ENCODE measurements at places on chromosomes 6 and 20. TPM values are rescaled to one million over a fixed set of nuclear protein-coding genes. Genes with fewer than 3 reads are reported as not detected.

Gene SIRPD
- total RNA-seq: not detected

Gene C6orf89
- 34.3 TPM for total RNA-seq

Gene BPI
- not detected for total RNA-seq

Gene TTK
- total RNA-seq: 1.7 TPM

Gene LPIN3
- total RNA-seq: not detected

Gene TSHZ2
- total RNA-seq: 1.8 TPM

Gene COL11A2
- total RNA-seq: 2.0 TPM

Gene ZNFX1
- 55.8 TPM for total RNA-seq

Gene MAFB
- total RNA-seq: 10.3 TPM

Gene OR2B6
- total RNA-seq: not detected

Gene JPH2
- total RNA-seq: not detected

Gene F13A1
- total RNA-seq: 32.5 TPM

Gene SEMG1
- total RNA-seq: not detected

DNA sequence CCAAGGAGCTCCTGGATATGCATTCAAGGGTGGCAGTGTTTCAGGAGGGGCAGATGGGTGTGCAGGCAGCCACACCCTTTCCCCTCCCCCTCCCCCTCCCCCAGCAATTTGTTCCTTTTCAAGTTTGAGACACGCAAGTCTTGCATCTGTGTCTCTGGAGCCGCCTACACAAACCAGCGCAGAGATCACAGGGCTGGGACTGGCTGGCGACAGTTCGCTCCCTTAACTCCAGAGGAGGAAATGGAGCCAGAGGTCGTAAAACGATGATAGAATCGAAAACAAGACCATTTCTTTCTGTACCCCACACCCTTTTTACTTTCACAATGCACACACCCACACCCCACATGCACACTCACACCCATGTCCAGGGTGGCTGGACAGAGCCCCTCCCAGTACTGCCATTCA lies 163.1 kb downstream of the LY86 start:
- DNase-seq: peak; percentile 33

- no peak for DNase-seq
These were observed 460.3 kb downstream of the EPM2A start for GRCh38 chr6:145275019-145275418.

DNA sequence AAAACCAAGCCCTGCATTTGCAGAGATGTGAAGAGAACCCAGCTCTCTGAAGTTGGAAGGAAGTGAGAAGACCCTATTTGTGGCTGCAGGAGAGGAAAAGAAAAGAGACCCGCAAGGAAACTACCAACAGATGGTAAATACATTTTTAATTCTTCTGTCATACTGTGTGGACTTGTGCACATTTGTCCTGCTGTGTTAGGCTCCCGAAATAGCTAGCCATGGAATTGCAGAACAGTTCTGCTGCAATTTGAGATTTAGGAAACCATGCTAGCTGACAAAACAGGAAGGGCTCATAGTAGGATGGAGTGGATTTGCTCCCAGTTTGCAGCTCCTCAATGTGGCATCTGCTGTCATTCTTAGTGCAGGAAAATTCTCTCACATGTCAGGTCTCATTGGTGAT lies 12.1 kb upstream of the ATXN1 start:
- DNase-seq: no peak

GRCh38 chr20:25389401-25389857 lies 1.2 kb downstream of the ABHD12 start:
- no peak for DNase-seq

GRCh38 chr6:61711849-61712248 lies 574.2 kb downstream of the KHDRBS2 start:
- no peak for DNase-seq

DNA sequence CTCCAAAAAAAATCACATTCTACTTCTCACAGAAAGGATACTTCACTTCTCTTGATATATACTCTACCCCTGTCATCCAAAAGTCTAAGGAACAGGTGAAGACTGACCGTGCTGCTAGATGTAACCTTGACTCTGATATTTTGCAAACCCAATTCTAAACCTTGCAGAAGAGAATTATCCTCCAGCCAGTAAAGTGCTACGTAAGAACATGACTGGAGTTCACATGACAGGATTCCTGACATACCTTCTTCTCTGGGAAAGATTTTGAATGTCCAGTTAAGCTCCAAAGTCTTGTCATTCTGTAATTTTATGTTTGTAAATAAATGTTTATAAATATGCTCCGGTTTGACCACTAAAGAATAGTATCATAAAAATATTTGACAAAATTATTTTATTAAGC lies 35.8 kb downstream of the BTBD9 start:
- DNase-seq: no peak

DNA sequence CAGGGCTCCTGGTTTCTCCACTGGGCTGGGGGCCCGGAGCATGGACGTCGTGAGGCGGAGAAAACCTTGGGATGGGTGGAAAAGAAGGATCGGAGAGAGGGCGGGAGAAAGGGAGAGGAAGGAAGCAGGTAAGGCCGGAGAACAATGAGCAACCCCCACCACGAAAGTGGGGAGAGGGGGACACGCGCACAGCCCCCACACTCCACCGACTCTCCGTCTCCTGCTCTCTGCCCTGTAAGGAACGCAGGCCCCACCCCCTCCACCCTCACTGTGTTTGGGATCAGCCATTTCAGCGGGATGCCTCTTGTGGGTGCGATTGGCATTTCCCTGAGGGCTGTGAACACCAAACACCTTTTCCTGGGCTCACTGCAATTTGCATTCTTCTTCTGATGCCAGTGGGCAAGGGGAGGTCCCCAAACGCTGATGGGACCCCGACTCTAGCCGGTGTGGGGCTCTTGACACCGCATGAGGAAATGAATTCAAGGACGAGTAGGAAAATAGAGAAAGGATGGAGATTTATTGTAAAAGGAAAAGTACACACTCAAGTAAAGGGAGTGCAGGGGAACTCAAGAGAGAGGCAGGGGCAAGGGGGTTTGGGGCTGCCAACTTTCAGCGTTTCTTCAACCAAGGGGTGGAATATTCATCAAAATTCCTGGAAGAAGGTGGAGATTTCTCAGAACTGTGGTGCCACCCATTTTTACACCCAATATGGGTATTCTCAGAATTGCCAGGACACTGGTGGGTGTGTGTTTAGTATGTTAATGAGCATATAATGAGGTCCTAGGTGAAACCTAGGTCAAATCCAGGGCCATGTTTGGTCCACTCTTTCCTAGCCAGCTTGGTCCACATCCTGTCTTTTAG lies 13.1 kb upstream of the RAET1L start:
- DNase-seq: no peak

DNA sequence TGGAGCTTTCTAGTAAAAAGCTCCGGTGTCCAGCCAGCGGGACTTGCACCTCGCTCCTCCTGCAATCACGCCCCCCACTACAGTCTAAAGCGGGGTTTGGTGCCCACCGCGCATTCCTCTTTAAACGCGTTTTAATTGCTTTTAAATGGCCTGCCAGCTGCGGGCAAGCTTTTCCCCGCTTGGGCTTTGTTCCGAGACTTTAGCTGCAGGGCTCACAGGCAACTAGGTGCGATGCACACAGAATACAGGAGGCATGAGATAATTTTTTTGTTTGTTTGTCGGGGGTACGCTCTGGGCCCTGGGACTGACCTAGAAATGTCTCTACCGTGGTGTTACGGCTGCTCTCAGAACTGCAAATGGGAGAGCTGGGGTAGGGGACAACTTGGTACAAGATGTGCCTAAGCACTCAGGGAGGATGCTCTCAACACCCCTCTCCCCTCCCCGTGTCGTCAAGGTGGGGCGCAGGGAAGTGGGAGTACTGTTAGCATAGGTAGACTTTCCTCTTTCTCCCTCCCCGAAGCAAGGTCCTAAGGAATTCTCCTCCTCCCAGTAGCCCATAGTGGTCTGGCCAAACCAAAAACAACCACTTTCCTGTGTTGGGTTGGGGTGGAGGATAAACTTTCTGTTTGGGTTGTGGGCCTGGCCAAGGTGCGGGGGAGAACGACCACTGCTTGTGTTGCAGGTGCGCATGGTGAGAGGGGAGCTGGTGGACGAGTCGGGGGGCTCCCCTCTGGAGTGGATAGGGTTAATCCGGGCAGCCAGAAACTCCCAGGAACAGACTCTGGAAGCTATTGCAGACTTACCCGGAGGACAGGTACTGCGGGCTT lies 1.6 kb downstream of the PRDM13 start:
- no peak for DNase-seq

DNA sequence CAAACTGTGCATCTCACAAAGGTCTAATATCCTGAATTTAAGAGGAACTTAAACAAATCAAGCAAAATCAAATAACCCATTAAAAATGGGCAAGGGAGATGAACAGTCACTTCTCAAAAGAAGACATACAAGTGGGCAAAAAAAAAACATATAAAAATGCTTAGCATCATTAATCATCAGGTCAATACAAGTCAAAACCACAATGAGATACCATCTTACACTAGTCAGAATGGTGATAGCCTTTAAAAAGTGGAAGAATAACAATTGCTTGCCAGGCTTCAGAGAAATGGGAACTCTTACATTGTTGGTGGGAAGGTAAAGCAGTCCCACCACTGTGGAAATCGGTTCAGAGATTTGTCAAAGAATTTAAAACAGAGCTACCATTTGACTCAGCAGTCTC lies 646.7 kb upstream of the PTCHD4 start:
- no peak for DNase-seq

DNA sequence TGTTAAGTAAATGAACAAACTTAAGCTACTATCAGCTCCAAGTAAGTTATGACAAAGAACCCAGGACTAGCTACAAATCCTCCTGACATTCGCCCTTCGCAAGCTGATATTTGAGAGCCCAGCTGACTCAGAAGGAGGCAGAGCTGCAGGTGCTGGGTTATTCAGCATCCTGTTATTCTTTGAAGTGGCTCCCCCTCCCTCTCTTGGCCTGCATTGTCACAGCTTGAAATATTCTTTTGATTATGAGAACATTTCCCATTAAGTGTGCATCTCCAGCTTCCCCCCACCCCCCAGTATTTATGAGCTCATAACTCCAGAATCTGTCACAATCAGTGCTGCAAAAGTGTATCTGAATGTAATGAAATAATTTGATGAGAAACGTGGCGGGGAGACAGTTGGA lies 78.8 kb upstream of the RALY start:
- peak; percentile 66 for DNase-seq

- no peak for DNase-seq
These were observed 19.4 kb upstream of the CCM2L start for GRCh38 chr20:31990641-31991338.

DNA sequence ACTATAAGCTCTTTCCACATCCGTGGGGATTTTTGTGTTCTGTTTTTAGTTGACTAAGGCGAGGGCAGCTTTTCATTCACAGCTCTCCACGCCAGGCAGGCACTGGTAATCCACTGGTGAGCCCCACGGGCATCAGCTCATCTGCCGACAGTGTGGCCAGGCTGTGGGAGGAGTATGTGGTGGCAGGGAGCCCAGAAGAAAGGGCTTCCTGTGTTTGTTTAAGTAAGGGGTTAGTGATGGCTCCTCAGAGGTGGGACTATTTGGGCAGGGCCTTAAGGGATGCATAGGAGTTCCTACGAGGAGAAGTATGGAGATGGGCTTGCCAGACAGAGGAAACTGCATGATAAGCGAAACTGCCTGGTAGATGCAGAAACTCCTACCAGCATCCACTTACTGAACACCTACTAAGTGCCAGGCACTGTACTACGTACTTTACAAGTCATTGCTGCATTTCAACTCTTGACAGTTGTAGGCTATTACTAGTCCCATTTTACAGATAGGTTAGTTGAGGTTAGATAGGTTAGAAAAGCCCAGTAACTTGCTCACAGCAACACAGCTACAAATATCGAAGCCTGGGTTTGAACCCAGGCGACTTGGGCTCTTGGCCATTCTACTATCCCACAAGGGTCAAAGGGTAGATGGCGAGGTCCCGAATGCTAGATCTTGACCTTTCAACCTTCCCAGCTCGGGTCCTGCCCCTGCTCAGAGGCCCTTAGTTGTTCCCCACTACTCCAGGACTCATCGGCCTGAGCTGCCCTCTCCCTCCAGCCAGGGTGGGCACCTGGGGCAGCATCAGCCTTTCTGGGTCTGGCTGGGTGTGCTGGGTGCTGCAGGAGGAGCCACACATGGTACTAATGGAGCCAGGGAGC lies 55.1 kb downstream of the CEBPB start:
- DNase-seq: no peak

DNA sequence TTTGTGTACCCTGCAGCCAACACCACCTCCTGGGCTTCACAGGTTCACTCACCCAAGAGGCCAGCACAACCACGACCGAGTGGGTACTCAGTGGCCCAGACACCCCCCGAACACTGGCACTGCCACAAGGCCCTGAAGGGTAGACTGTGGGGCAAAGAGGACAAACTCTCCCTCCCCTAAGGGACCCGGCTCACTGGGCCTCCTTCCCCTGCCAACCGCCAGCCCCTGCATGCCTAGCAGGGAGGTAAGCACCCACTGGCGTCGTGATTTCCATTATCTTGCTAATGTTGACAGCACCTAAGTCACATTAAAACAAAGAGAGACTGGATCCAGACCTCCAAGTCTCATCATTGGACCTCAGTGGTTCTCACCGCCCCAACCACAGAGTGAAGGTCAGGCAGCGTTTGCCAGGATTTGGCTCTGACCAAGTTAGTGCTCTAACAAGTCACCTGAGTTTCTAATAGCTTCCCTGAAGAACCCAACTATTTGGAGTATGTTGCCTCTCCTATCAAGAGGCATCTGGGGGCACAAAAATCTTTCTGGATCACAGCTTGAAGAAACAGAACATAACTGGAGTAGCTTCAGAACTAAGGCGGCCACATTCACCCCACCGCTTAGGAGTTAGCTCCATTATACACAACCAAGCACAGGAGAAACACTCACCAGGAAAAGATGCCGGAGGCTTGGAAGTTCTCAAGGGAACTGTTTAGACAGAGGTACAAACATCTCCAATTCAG lies 14.0 kb upstream of the APMAP start:
- DNase-seq: no peak

DNA sequence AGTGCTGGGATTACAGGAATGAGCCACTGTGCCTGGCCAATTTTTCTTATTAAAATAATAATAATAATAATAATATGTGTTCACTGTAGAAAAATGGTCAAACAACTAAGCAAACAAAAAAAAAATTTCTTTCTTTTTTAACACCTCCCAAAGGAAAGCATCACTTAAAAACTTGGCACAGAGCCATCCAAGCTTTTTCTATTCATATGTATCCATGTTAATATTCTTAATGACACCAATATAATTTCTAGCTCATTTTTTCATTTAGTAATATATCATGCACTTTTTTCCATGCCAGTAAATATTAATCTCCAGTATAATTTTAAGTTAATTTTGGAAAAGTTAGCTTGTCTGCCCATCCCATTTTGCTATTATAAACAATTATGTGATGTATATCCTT lies 101.8 kb downstream of the MBOAT1 start:
- no peak for DNase-seq

DNA sequence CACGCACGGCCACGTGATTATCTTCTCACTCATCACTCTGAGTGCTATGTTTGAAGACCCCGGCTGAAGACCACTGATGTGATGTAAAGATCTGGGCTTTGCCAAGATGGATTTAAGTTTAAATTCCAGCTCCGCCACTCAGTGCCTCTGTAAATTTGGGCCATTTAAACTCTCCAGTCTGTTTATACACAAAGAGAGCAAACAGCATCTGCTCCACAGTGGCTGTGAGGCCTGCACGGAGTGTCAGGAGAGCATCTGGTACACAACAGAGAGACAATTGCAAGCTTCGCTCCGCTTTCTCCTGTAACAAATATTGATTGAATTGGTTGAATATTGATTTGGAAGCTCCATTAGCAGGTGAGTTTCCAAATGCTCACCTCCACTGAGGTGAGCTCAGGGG lies 80.5 kb upstream of the FRMD1 start:
- DNase-seq: no peak

- no peak for DNase-seq
These were observed 18.0 kb downstream of the ATP9A start for GRCh38 chr20:51750037-51750769.

Measured in natural killer cell (primary cell).